Esophagus muscularis mucosa (tissue), 4 donors: ENCODE measurements at places on chromosomes 5 and 9. TPM values are rescaled to one million over a fixed set of nuclear protein-coding genes. Genes with fewer than 3 reads are reported as not detected.

DNA sequence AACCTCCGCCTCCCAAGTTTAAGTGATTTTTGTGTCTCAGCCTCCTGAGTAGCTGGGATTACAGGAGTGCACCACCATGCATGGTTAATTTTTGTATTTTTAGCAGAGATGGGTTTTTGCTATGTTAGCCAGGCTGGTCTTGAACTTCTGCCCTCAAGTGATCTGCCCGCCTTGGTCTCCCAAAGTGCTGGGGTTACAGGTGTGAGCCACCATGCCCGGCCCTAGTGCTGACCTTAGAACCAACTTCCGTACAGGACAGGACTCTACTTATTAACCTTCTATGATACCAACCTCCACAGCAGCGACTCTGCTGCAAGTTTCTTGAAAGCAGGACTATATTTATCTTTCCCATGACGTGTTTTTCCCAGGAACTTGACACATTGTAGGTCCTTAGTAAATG, 176.9 kb downstream of the RGS3 start:
- no peak for DNase-seq
- H3K4me1 ChIP-seq, result no peaks in the 10 kb centered on the region
- no peak overlapping the region for H3K4me3 ChIP-seq
- H3K27ac ChIP-seq, result no peak overlapping the region

- no peaks in the 10 kb centered on the region for H3K27me3 ChIP-seq
- peak overlapping the region; percentile 61 for H3K4me3 ChIP-seq
- peaks cover 43% of the 10 kb centered on the region for H3K4me1 ChIP-seq
- H3K36me3 ChIP-seq, result peaks cover 30% of the 10 kb centered on the region
- H3K27ac ChIP-seq, result peak overlapping the region; percentile 62
- peak; percentile 94 for DNase-seq
Observed at GRCh38 chr9:136342181-136343120, 15.1 kb downstream of the GPSM1 start.

GRCh38 chr9:103533318-103533717, 538.2 kb downstream of the CYLC2 start:
- H3K4me3 ChIP-seq, result no peak overlapping the region
- no peaks in the 10 kb centered on the region for H3K36me3 ChIP-seq
- no peaks in the 10 kb centered on the region for H3K27me3 ChIP-seq
- no peak for DNase-seq
- H3K4me1 ChIP-seq, result no peaks in the 10 kb centered on the region
- H3K27ac ChIP-seq, result no peak overlapping the region

- no peaks in the 10 kb centered on the region for H3K4me1 ChIP-seq
- no peaks in the 10 kb centered on the region for H3K27me3 ChIP-seq
Observed at GRCh38 chr5:166649676-166650075, 1641.8 kb upstream of the WWC1 start.

GRCh38 chr5:152262667-152263066, 142.4 kb downstream of the NMUR2 start:
- no peak overlapping the region for H3K27ac ChIP-seq
- no peak for DNase-seq
- no peak overlapping the region for H3K4me3 ChIP-seq
- H3K4me1 ChIP-seq, result no peaks in the 10 kb centered on the region
- no peaks in the 10 kb centered on the region for H3K36me3 ChIP-seq

Gene BTNL3
- total RNA-seq, result 0.13 TPM

DNA sequence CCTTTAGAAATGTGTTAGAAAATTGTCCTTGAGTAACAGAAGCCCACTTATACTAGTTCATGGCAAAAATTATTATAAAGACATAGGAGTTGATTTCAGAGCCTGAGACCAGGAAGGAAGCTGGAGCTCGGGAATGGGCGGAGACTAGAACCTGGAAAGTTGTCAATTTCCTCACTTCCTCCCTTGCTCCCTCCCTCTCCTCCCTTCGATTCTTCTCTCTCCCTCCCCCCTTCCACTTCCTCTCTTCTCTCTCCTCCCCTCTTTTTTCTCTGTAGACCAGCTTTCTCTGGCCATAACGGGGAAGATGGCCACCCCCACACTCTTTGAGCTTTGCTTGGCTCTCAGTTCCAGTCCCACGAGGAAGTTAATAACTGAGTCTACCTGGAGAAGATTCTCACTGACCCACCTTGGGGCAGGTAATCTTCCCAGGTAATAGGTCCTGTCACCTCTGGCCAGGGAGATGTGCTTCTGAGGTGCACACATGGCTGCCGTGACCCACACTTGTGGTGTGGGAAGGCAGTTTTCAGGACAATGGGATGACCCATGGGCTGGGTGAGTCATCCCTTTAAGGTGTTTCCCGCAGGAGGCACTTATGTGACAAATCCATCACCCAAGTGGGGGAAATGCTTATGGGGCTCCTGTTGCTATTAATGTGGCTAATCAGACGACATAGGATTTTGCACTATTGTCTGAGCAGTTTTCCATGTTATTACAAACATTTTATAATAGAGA, 78.7 kb downstream of the HSPA4 start:
- H3K27me3 ChIP-seq, result no peaks in the 10 kb centered on the region
- DNase-seq, result no peak
- no peaks in the 10 kb centered on the region for H3K36me3 ChIP-seq
- no peaks in the 10 kb centered on the region for H3K4me1 ChIP-seq

- H3K4me3 ChIP-seq, result peak overlapping the region; percentile 71
- peaks cover 4% of the 10 kb centered on the region for H3K27me3 ChIP-seq
- peaks cover 82% of the 10 kb centered on the region for H3K4me1 ChIP-seq
- no peaks in the 10 kb centered on the region for H3K36me3 ChIP-seq
Observed at GRCh38 chr9:134328841-134329575, 2.8 kb downstream of the RXRA start.

DNA sequence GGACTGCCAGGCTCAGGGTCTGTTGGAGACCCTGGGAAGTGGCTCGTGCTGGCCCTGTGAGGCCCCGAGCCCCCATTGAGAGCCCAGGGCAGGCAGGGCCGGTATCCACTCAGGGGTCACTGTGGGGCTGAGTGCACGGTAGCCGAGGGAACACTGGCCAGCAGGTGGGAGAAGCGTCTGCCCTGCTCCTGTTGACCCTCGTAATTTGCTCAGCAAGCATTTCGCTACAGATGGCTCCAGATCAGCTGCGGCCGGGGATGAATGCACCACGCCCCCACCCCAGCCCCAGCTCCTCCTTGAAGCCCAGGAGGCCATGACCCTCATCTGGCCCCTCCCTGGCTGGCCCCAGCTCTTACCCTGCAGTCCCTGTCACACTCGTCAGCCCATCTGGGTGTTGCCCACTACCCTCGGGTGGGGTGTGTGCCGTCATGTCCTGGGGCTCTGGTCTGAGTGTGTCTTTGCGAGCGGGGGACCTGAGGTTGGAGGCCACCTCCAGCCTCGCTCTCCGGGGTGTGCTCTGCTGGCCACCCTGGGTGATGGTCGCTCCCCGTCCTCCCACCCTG, 6.1 kb upstream of the NRARP start:
- no peak for DNase-seq
- no peak overlapping the region for H3K27ac ChIP-seq
- H3K4me3 ChIP-seq, result no peak overlapping the region
- no peaks in the 10 kb centered on the region for H3K36me3 ChIP-seq
- peaks cover 85% of the 10 kb centered on the region for H3K27me3 ChIP-seq

GRCh38 chr5:7209658-7210057, 186.3 kb upstream of the ADCY2 start:
- H3K36me3 ChIP-seq, result no peaks in the 10 kb centered on the region
- H3K4me1 ChIP-seq, result peaks cover 4% of the 10 kb centered on the region
- H3K27me3 ChIP-seq, result no peaks in the 10 kb centered on the region

Gene TMEFF1
- 0.50 TPM for total RNA-seq

- DNase-seq, result no peak
- no peak overlapping the region for H3K27ac ChIP-seq
- H3K36me3 ChIP-seq, result peaks cover 27% of the 10 kb centered on the region
- H3K27me3 ChIP-seq, result no peaks in the 10 kb centered on the region
- H3K4me1 ChIP-seq, result peaks cover 8% of the 10 kb centered on the region
Observed at GRCh38 chr9:134839455-134840125, 41.0 kb upstream of the FCN2 start.

Gene RLN2
- total RNA-seq, result not detected

Gene MAML1
- total RNA-seq, result 27.8 TPM

- no peak for DNase-seq
- H3K4me3 ChIP-seq, result no peak overlapping the region
- H3K27me3 ChIP-seq, result no peaks in the 10 kb centered on the region
- no peak overlapping the region for H3K27ac ChIP-seq
- no peaks in the 10 kb centered on the region for H3K4me1 ChIP-seq
- H3K36me3 ChIP-seq, result no peaks in the 10 kb centered on the region
Observed at GRCh38 chr5:108124596-108124995, 257.3 kb downstream of the FBXL17 start.

- no peak overlapping the region for H3K27ac ChIP-seq
- H3K4me3 ChIP-seq, result no peak overlapping the region
- no peaks in the 10 kb centered on the region for H3K4me1 ChIP-seq
- no peaks in the 10 kb centered on the region for H3K27me3 ChIP-seq
- no peaks in the 10 kb centered on the region for H3K36me3 ChIP-seq
Observed at GRCh38 chr9:1972672-1973071, 42.5 kb upstream of the SMARCA2 start.

DNA sequence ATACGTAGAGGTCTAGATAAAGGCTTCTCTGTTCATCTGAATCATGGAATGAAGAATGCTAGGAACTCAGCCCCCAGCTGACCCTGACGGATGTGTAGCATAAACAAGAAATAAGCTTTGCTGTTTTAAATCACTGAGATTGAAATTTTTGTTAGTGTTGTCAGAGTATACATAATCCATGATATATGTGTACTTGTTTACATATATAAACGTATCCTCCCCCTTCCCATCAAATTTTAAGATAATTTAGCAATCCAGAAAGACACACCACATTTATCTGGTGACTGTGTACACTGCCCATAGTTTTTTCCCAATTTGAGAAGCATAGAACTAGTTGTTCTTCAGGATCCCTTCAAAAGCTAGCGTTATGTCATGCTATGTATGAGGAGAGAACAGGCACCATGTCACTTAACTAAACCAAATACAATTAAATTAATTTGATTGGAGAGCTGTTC, 80.8 kb upstream of the OSMR start:
- H3K36me3 ChIP-seq, result no peaks in the 10 kb centered on the region
- H3K4me1 ChIP-seq, result peaks cover 8% of the 10 kb centered on the region
- H3K27me3 ChIP-seq, result no peaks in the 10 kb centered on the region
- no peak overlapping the region for H3K4me3 ChIP-seq

- no peak overlapping the region for H3K27ac ChIP-seq
- no peak for DNase-seq
- no peaks in the 10 kb centered on the region for H3K4me1 ChIP-seq
- no peaks in the 10 kb centered on the region for H3K27me3 ChIP-seq
- H3K36me3 ChIP-seq, result peaks cover 43% of the 10 kb centered on the region
Observed at GRCh38 chr5:6623941-6624340, 8.9 kb downstream of the NSUN2 start.

DNA sequence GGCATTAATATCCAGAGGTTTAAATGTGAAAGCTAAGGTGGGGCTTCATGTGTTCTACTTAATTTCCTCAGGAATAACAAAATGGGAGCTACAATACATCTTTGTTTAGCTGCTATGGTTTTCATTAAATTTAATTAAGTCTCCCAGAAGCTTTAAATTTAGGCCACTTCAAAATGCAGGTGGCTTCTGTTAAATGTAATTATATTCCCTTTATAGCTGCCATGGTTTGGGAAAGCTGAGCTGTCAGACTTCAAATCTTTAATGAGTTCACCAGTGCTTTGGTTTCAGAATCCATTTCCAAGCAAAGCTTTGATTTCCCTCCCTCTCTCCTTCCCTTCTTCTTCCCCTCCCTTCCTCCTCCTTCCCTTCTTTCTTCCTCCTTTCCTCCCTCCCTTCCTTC, 58.4 kb upstream of the FAM170A start:
- H3K27me3 ChIP-seq, result no peaks in the 10 kb centered on the region
- H3K27ac ChIP-seq, result no peak overlapping the region
- no peaks in the 10 kb centered on the region for H3K4me1 ChIP-seq

Gene BTNL8
- not detected for total RNA-seq

DNA sequence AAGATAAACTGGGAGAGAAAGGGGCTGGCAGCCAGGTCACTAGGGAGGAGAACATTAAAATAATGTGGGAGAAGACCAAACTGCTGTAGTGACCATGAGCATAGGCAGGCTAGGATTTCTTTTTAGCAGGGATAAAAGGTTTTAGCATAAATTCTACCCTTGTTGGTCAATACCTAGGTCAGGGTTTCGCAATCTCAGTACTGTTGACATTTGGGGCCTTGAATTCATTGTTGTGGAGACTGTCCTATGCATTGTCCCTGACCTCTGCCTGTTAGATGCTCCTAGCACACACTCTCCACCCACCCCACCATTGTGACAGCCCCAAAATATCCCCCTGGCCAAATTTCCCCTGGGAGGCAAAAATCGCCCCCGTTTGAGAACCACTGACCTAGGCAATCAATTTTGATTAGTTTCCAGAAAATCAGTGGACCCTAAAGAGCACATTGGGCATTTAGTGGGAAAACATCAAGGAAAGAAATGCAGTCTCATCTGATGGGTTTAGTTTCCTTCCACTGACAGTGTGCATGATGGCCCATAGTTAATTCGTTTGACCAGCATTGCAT, 181.4 kb downstream of the NTRK2 start:
- H3K27me3 ChIP-seq, result no peaks in the 10 kb centered on the region
- H3K36me3 ChIP-seq, result no peaks in the 10 kb centered on the region
- peaks cover 40% of the 10 kb centered on the region for H3K4me1 ChIP-seq
- H3K27ac ChIP-seq, result peak overlapping the region; percentile 62
- no peak for DNase-seq

GRCh38 chr5:81553567-81554212, 159.8 kb upstream of the ACOT12 start:
- H3K27me3 ChIP-seq, result no peaks in the 10 kb centered on the region
- no peak for DNase-seq
- no peak overlapping the region for H3K27ac ChIP-seq
- no peaks in the 10 kb centered on the region for H3K4me1 ChIP-seq

Gene SOWAHA
- 0.13 TPM for total RNA-seq

GRCh38 chr5:120306303-120306702, 157.8 kb upstream of the PRR16 start:
- no peaks in the 10 kb centered on the region for H3K4me1 ChIP-seq
- DNase-seq, result no peak
- H3K27ac ChIP-seq, result no peak overlapping the region
- no peak overlapping the region for H3K4me3 ChIP-seq

DNA sequence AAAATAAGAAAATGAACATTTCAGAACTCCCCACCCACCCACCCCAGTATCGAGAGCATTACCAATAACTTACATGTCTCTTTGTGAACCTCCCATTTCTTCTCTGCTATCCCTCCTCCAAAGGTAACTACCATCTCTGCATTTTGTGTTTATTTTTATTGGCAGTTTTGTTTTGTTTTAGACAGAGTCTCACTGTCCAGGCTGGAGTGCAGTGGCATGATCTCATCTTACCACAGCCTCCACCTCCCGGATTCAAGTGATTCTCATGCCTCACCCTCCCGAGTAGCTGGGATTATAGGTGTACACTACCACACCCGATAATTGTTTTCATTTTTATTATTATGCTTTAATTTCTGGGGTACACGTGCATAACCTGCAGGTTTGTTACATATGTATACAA, 21.7 kb upstream of the GLIS3 start:
- H3K4me1 ChIP-seq, result peaks cover 16% of the 10 kb centered on the region
- H3K36me3 ChIP-seq, result no peaks in the 10 kb centered on the region
- no peaks in the 10 kb centered on the region for H3K27me3 ChIP-seq
- no peak for DNase-seq

GRCh38 chr5:133364936-133365707, 247.2 kb downstream of the FSTL4 start:
- no peaks in the 10 kb centered on the region for H3K27me3 ChIP-seq
- H3K4me1 ChIP-seq, result no peaks in the 10 kb centered on the region
- H3K4me3 ChIP-seq, result no peak overlapping the region
- no peak for DNase-seq

GRCh38 chr9:78605041-78606000, 308.4 kb downstream of the PSAT1 start:
- H3K4me1 ChIP-seq, result peaks cover 10% of the 10 kb centered on the region
- H3K27me3 ChIP-seq, result no peaks in the 10 kb centered on the region
- peak; percentile 57 for DNase-seq
- no peaks in the 10 kb centered on the region for H3K36me3 ChIP-seq
- H3K4me3 ChIP-seq, result no peak overlapping the region
